Skeletal muscle cell (primary cell): ENCODE measurements at places on chromosomes 3 and 15.
A peak's percentile ranks its signal among the peaks of the same experiment; 100 is the strongest.

GRCh38 chr3:107206141-107206540, 171.1 kb upstream of the CCDC54 start:
- DNase-seq, result no peak

- no peak for DNase-seq
These were observed 166.7 kb downstream of the FOXP1 start for GRCh38 chr3:71416876-71417275.

DNA sequence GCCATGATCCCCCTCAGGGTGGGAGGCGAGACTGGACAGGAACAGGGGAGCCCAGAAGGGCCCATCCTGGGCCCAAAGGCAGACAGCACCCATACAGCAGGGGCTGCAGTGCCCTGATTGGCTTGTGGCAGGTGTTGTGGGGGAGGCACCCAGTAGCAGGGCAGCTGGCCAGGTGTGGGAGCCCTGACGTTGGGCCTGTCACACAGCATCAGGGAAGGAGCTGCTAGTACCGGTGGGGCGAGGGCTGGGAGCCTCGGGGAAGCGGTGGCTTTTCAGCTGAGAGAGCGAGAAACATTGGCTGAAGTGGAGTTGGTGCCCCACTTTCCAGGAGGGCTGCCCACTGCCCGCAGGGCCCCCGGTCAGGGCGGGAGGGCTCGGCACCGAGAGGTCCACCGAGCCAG, 19.7 kb upstream of the CYP11A1 start:
- no peak for DNase-seq

- DNase-seq, result no peak
These were observed 46.0 kb downstream of the RBM15B start for GRCh38 chr3:51436998-51437639.

- DNase-seq, result no peak
These were observed 138.9 kb upstream of the SGO1 start for GRCh38 chr3:20324664-20325478.

- DNase-seq, result no peak
These were observed 23.4 kb downstream of the XPC start for GRCh38 chr3:14154895-14155440.

DNA sequence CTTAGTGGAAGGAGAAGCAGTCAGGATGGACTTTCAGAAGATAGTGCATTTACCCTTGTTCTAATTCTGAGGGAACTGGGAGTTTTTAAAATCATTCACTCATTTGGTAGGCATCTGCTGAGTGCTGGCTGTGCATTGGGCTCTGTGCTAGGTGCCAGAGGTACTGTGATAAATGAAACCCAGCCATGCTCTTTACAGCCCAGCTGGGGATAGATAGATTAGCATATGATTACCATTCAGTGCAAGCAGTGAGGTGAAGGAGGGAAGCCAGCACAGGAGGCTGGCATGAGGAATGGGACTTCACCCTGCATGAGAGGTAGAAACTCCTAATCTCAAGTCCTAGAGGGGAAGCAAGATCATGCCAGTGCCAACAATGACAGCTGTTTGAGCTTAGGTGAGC, 361.9 kb upstream of the TRIM42 start:
- no peak for DNase-seq

GRCh38 chr3:35638980-35639253, 408 bp upstream of the ARPP21 start:
- no peak for DNase-seq

DNA sequence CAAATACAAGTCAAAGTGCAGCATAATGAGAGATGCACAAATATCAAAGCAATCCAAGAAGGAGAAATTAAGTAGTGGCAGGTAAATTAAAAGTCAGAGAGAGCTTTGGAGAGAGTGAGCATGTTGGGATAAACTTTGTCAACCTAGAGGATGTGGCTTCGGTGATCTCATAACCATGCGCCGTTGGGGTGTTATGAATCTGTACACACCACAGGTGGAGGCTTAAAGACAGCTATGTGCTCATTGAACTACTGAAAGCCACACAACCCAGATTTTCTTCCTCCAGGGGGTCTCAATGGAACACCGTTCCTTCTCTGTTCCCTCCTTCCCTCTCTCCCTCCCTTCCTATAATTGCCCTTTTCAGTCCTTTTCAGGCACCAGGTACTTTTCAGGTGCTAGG, 52.0 kb downstream of the SUCNR1 start:
- DNase-seq, result no peak

GRCh38 chr15:66912001-66912400, 153.4 kb upstream of the SMAD3 start:
- no peak for DNase-seq

- DNase-seq, result no peak
These were observed 28.0 kb downstream of the LSM3 start for GRCh38 chr3:14206548-14207177.

DNA sequence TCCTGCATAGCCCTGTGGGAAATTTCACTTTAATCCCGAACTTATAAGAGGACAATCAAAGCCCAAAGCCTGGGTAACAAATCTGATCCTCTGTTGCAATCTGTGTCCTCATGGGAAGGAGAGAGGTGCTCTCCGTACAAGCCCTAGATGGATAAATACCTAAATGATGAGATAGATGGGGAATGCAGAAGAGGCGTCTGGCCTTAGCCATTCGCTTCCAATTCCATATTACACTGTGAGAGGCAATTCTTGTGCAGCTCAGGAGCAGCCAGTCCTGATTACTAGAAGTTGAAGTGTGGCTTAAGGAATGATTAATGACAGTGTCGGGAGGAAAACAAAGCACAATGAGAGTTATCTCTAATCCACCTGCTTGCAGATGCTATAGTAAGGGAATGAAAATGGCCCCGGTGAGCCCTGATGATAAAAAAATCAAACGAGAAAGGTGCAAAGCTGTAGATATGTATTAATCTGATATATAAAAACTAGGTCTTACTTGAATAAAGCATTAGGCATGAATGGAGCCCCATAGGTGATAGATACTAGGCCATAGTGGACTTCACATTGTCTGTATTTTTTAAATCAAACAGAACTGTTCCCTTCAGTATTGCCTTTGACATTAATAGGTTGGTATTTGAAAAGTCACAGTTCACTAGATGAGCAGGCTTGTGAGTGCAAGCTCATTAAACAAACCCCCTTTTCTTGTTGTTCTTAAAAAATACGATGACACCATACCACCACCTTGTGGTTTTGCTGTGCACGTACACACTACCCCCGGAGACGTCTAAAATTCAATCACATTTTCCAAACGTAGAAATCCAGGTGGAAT, 54.2 kb upstream of the TMCO5A start:
- DNase-seq, result peak; percentile 60

DNA sequence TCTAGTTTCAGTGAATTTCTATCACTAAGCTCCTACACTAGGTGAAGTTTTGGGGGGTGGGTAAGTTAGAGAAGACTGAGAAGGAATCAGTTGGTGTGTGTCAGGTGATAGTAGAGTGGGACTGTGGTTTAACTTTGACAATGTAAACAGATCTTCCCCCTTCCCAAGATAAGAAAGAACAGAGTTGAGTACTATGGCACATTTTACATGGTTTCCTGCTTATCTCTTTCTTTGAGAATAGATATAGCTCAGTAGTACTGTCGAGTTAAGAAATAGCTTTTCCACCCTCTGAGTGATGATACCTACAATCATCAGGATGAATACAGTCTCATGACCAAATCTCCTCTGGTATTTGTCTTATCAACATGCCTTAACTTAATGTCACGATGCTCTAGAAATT, 42.8 kb downstream of the GAP43 start:
- no peak for DNase-seq

- peak; percentile 48 for DNase-seq
These were observed 161.2 kb downstream of the ALCAM start for GRCh38 chr3:105527949-105528348.

GRCh38 chr3:64642327-64643151, 45.3 kb downstream of the ADAMTS9 start:
- no peak for DNase-seq

DNA sequence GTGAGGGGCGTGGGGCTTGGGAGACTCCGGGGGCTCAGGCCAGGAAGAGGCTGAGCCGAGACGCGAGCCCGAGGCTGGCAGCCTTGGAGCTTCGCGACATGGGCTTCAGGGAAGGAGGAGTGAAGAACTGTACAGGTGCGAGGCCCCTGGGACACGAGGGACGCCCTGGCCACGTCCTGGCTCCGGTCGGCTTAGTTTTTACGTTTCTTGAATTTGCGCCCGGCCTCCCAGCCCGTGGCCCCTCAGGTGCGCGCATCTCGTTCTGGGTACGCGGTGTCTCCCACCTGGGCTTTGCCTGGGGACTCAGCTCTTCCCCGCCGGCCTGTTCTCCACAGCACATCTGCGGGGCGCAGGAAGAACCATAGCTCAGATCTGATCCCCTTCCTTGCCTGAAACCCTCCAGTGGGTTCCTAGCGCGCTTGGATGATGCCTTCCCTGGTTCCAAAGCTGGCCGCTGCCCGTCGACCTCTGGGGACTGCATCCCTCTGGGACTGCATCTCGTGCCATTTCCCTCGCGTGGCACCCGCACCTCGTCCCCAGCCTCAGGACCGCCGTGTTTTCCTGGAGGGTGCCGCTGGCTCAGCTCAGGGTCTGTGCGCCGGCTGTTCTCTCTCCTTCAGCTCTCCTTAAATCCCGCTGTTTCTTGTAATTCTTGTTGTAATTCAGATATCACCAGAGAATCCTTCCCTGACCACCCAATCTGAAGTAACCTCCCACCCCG, 614 bp downstream of the CHCHD6 start:
- DNase-seq, result no peak

- DNase-seq, result peak; percentile 88
These were observed 78.2 kb downstream of the FAIM start for GRCh38 chr3:138686771-138687221.

GRCh38 chr3:121637922-121638321, 22.8 kb downstream of the HCLS1 start:
- no peak for DNase-seq

DNA sequence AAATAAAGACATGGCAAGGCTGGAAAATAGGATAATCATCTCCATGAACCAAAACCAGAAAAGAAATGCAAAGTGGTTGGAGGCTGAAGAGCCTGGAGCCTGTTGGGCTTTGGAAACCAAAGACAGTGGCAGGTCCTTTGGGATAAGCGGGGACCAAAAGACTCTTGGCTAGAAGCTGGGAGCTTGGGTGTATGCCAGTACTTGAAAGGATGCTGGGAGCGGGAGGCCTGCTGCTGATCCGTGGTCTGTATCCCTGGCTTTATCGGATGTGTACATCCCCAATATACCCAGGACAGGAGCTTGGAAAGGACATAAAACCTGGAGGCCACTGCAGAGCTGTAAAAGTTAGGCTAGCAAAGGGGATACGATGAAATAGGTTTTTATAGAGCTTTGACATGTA, 1.3 kb upstream of the CHRNB4 start:
- no peak for DNase-seq

DNA sequence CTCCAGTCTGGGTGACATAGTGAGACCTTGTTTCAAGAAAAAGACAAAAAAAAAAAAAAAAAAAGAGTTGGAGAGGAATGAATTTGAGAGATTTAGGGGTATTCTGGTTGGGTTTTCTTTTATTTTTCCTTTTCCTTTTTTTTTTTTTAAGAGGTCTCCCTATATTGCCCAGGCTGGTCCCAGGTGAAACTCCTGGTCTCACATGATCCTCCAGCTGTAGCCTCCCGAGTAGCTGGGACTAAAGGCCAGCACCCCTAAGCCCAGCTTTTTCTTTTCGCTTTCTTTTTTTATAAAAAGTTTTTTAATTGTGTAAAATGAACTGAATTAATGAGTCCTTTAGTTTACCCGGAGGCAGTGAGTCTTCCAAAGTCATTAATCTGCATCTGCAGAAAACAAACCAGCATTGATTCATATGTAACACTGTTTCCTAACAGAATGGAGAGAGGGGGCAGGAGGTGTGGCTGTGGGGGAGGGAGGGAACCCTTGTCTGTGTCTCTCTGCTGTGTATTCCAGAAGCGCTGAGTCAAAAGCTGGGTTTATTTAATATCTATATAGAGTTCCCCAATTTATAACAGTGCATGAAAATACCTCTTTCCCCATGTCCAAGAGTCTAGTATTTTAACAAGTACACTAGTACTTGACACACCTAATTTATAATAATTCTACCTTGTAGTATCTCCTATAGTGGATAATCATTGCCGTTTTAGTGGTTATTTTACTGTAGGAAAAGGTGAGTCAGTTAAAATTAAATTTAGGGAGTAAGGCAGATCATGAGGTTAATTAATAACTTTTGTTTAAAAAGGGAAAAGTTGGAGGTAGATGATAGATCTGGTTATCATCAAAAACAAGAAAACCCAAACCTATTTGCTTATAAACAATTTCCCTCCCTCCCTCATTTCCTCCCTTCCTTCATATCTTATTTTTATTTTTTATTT, 2.6 kb upstream of the DPPA4 start:
- no peak for DNase-seq

DNA sequence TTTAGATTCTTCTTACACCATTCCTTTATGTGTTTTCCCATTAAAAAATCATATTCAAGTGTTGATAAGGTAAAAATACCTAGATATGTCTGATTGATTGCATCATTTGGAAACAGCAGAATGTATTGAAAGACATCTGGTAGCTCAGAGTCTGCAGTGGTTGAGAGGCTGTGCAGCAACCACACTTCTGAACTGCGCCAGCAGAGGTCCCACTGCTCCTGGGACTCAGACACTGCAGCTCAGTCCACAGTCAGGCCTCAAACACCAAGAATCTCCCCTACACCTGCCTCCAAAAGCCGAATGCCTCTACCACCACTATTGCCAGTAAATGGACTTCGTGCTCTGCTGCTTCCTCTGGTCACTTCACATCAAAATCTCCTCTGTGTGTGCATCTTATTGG, 176.9 kb upstream of the LMCD1 start:
- DNase-seq, result no peak

- DNase-seq, result no peak
These were observed 190.9 kb upstream of the CHRNA7 start for GRCh38 chr15:31839388-31839787.

GRCh38 chr3:9769426-9770275, at the start of gene CAMK1:
Gene CAMK1, minus strand, starts transcription at chr3:9769947. Its CDS starts 2,198 bp downstream, at chr3:9767749.
- peak; percentile 11 for DNase-seq

DNA sequence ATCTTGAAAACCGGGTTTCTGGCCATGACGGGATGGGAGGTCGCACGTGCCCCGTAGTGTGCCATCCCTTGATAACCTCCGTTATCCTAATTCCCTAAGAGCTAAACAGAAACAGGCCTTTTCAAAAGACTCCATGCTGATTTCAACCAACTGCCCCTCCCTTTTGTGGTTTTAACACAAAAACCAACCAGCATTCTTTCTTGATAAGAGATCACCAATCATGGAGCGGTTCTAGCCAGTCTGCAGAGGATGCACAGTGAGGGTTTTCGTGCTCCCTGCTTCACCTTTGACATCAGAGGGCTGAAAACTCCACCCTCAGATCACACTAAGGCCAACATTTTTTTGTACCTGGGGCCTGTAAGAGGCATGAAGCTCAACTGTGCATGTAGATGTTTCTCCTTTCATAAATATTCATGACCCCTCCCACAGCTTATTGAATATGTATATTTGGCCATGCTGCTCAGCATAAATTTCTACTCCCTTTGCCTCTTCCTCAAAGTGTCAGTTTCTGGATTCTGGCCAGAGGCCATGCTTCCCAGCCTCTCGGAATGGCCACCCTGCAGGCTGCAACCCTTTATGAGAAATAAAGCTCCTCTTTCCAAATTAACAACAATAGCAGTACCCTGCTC, 41.3 kb downstream of the FAM3D start:
- no peak for DNase-seq

GRCh38 chr15:71125831-71126450, 10.7 kb downstream of the THSD4 start:
- no peak for DNase-seq
